ENCODE measurements at places on chromosomes 4 and X.
A peak's percentile ranks its signal among the peaks of the same experiment; 100 is the strongest.

- no peak for DNase-seq
These were observed 135.0 kb upstream of the TENT5D start for GRCh38 chrX:80285131-80285773.

DNA sequence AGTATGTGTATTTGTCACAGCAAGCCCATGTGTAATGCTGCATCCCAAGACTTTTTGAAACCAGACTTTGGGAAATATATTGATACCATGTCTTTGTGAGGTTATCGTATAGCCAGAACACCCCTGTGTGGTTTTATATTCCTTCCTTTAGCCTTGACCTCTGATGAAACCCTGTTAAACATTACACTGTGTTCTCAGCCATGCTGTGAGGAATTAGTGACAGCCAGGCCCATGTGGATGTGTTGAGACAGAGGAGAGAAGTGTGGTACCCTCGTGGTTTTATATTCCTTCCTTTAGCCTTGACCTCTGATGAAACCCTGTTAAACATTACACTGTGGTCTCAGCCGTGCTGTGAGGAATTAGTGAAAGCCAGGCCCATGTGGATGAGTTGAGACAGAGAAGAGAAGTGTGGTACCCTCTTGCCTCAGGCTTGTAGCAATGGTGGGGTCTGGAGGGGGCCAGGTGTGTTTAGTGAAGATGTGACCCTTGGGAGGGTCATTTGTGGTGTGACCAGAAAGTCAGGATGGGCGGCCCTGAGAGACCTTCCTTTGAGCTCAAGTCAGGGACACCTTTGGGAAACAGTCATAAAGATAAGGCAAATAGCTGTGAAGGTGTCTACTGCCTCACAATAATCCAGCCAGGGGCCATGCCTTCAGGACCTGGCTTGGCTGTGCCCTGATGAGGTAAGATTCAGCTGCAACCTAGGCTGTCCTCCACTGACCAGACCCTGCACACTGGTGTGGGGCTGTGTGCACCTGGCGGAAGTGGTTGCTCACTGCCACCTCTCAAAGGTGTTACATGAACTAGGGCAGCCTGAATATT is 110.0 kb downstream of the IRF2 start:
- DNase-seq, result no peak

DNA sequence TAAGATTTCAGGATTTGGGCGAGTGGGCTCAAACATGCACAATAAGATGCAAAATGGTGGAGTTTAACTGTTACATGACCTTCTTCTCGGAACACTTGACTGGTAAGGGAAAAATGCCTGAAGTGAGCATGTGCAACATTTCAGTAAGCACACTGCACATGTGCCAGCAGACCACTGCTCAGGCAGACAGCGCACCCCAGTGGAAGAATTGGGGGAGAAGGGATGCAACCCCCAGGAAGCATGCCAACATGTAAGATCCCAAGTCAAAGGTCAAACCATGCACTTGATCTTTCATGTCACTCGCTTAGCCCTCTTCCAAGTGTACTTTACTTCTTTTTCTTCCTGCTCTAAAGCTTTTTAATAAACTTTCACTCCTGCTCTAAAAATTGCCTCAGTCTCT is 256.3 kb downstream of the CENPC start:
- DNase-seq, result no peak

DNA sequence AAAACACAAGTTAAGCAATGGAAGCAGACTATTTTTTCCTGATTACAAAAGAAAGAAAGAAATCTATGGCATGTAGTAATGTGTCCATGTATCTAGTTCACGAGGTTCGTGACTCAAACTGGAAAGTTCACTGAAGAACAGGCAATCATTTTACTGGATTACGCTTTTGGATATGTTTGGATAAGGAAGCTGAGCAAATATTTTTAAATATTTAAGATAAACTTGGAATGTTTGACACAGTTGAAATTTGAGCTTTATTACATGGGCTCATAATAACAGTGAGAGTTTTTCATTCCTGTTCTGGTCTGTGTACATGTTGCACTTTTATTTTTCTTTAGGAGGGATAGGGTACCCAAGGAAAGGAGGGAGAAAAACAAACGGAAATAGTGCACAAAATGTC is 244.2 kb upstream of the GK2 start:
- no peak for DNase-seq

- DNase-seq, result no peak
These were observed 27.4 kb downstream of the ADH5 start for GRCh38 chr4:99061048-99061700.

DNA sequence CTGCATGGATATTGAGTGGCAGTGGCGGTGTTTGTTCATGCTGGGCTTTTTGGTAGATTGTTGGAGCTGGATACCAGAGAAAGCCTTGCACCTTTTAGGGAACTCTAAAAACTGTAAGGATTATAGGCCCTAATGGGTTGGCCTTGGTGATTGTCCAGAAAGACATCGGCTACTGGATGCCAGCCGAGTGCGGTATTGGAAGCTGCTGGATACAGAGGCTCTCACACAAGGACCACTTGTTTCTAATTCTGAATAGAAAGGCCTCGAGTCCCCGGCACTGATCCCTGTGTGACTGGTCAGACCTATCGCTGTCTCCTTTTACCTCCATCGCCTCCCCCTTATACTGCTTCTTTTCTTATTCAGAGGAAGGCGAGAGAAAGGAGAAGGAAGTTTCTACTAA is 27.3 kb upstream of the SCOC start:
- DNase-seq, result no peak

GRCh38 chr4:185637163-185637875 is 102.0 kb upstream of the PDLIM3 start:
- no peak for DNase-seq

GRCh38 chr4:95248720-95249425 is 299.9 kb downstream of the UNC5C start:
- DNase-seq, result no peak

GRCh38 chr4:46399440-46399839 is 9.5 kb upstream of the GABRA2 start:
- DNase-seq, result no peak

- no peak for DNase-seq
These were observed 409.2 kb upstream of the FGF13 start for GRCh38 chrX:139120760-139121159.

GRCh38 chr4:73197220-73197619 is 61.4 kb downstream of the ANKRD17 start:
- DNase-seq, result no peak

- no peak for DNase-seq
These were observed 113.2 kb upstream of the ZNF827 start for GRCh38 chr4:146051728-146052391.

- DNase-seq, result no peak
These were observed 175.1 kb upstream of the RADX start for GRCh38 chrX:106436691-106437090.

- peak; percentile 18 for DNase-seq
These were observed 1.2 kb downstream of the GABRB1 start for GRCh38 chr4:47032405-47033106.
